Lower lobe of right lung (tissue), 2 donors: ENCODE measurements at places on chromosomes 1 and 21. TPM values are rescaled to one million over a fixed set of nuclear protein-coding genes. Genes with fewer than 3 reads are reported as not detected.

The SLC5A9 gene
- total RNA-seq, result 8.2 TPM

The TENT5C gene
- 23.2 TPM for total RNA-seq

The DDAH1 gene
- 48.4 TPM for total RNA-seq

The SH3BGRL3 gene
- 204 TPM for total RNA-seq

The MPL gene
- total RNA-seq, result 0.65 TPM

The EFNA1 gene
- total RNA-seq, result 144 TPM

The GBP5 gene
- total RNA-seq, result 9.6 TPM
